A549 treated with CpdA at 1 μM for 4 hours (cell line): ENCODE measurements at places on chromosomes 6 and 20. TPM values are rescaled to one million over a fixed set of nuclear protein-coding genes. Genes with fewer than 3 reads are reported as not detected.

Gene MTG2
- total RNA-seq: 29.0 to 39.8 TPM (median 36.0 TPM) in 5 replicates

Gene LY6G5C
- 0.51 to 2.4 TPM (median 1.4 TPM) in 5 replicates for total RNA-seq

Gene ECT2L
- not detected in 5 replicates for total RNA-seq

Gene SPTLC3
- 0.01 to 0.32 TPM (median 0.17 TPM) in 4 of 5 replicates, not detected in the other for total RNA-seq

Gene TOMM34
- 39.4 to 43.9 TPM (median 42.4 TPM) in 5 replicates for total RNA-seq
